ENCODE measurements at places on chromosomes 5 and 9.

- no peak for DNase-seq
These were observed 70.4 kb downstream of the GADD45G start for GRCh38 chr9:89675058-89675742.

GRCh38 chr9:113219969-113220368, 1.1 kb downstream of the FKBP15 start:
- no peak for DNase-seq

DNA sequence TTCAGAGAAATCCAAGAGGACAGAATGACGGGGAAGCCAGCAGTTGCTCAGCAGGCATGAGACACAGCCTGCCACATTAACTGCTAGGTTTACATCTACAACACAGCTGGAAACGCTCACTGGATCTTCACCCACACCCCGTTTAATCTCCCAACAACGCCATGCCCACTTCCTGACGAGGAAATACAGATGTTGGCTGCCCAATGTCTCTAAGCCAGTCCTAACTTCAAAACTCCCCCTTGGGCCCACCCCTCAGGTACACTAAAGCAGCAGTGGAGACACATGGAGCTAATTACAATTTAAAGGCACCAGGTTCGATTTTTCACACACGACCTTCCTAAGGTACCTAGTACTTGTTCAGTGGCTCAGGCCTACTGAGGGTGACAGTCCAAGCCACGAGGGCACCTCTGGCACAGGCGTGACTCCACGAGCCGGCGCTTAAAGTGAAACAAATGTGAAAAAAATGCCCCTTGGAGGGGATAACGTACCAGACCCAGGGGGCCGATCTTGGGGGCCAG, 904 bp downstream of the RPL12 start:
- DNase-seq: no peak

DNA sequence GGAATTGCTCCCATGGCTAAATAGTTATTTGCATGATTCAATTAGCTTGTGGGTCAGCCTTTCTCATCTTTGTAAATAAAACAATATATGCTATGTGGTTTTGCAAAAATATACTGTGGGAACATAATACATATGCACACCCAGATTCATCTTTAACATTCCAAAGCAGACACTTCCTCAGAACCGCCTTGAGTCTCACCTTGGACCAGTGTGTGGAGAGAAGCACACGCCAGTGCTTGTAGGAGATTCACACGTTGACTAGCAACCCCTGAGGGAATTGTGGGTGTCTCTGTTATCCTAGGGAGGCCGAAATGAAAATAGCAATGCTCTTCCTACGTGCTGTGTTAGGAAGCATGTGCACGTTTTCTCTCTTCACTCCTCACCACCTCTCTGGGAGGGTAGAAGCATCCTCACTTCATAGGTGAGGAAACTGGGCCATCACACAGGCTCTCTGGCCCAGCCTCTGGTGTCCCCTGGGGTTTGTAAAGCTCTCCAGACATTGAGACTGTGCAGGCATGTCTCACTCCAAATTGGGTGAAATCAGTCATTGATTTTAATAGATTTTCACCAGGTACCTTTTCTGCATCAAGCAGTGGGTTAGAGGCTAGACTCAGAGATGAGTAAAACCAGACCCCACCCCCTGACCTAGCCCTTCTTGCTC, 221.7 kb downstream of the PBX3 start:
- no peak for DNase-seq

GRCh38 chr5:135155616-135156214, 121.7 kb upstream of the PITX1 start:
- no peak for DNase-seq

DNA sequence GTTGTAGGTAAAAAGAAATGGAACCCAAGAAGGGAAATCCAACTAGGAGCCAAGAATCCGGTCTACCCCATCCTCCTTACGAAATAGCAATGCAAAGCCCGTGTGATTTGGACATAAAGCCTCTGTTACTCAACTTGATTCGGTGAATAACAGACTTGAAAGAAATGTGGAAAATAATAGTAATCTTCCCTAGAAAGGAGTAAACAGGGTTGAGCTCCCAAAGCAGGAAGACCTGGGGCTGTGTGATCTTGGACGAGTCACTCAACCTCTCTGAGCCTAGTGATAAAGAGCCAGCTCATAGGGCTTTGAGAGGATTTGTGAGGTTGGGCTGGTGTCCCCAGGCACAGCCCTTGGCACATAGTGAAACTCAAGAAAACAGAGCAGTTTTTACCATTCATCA, 42.7 kb upstream of the IL17B start:
- DNase-seq: no peak

GRCh38 chr9:27460226-27461023, 63.7 kb upstream of the IFNK start:
- DNase-seq: no peak

DNA sequence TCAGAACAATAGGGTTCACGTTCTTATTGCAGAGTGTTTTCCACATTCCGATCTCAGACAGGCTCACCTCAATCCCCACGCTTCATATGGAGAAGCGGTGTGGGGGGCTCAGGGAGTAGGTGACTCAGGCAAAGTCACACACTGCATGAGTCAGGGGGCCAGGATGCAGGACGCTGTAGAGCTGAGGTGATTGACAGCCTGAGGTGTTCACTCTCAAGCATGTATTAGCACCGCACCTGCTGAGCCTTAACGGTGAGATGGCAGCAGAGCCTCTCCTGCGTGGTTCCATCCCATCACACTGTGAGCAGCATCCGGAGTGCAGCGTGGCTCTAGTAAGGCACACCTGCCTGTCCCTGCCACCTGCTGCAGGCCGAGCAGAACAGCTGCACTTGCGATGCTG, 194.0 kb downstream of the IRX2 start:
- DNase-seq: no peak

DNA sequence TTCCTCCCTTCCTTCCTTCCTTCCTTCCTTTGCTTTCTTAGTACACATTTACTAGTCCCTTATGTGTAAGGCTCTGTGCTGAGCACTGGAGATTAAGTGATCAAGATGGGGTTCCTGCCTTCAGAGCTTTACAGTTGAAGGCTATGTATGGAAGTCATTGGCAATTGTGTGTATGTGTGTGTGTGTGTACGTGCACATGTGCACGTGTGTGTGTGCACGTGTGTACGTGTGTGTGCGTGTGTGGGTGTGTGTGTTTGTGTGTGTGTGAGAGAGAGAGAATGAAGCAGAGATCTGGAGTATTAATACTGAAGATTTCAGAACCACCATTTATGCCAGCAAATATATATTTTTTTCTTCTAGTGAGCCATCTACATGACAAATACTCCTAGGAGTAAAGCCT, 184.9 kb upstream of the NFIB start:
- DNase-seq: no peak

DNA sequence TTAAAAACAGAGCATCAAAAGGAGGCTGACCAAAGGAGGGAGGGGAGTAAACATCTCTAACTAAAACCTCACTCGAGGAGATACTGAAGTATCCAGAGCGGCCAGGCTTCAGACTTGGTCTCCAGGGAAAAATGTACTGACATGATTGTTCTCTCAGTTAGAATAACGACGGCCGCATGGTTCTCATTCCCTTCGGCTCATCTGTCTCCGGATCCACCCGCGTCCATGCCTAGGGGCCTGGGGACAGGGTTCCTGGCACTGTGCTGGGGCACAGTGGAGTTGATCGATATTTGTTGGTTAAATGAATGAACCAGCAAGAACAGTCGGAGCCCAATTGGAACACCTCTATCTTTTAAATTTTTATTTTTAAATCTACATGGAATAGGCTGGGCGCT, 167.1 kb upstream of the PHYKPL start:
- DNase-seq: peak; percentile 65

GRCh38 chr5:74641735-74642542, 1.4 kb upstream of the ENC1 start:
- DNase-seq: no peak

DNA sequence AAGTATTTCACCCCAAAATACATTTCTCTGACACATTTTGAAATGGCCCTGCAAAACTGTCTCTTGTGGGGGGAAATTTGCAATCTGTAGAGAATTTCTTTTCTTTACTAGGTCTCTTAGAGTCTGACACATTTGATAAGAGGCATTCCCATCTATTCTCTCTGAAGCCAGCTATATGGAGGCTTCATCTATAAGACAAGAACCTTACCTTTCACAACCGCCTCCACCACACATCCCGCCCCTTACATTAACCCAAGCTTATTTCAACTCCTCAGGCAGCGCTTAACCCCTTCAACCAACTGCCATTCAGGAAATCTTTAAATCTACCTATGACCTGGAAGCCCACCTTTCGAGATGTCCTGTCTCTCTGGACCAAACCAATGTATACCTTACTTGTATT, 829.5 kb downstream of the TLE4 start:
- DNase-seq: no peak

DNA sequence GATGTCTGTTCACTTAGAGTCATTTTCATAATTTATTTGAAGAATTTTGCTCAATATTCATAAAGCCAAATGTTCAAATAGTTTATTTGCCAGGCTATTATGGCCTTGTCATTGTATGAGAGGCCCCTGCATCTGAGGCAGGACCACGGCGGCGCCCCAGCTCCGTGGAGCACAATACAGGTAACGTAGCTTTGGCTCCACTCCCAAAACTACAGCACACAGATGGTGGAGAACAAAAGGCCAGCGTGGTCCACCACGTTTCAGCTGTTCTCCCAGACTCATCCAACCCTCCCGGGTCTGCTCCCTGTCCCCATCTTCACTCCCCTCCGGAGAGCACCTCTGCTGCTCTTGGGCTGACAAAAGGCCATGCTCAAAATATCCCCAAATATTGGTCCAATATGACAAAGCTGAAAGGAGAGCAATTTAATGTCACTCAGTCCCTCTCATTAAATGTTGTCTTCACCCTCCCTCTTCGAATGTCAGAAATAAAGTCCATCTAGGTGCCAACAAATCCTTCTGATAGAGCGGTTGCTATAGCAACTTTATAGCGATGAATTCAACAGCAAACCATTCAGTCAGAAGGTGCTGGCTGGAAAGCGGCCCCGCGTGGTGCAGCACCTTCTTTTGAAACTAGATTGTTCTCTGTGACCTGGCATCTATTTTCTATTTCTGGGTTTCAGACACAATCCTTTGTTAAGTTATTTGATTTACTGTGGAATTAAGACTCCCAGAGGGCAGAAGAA, 504.3 kb downstream of the ARHGEF28 start:
- DNase-seq: no peak

DNA sequence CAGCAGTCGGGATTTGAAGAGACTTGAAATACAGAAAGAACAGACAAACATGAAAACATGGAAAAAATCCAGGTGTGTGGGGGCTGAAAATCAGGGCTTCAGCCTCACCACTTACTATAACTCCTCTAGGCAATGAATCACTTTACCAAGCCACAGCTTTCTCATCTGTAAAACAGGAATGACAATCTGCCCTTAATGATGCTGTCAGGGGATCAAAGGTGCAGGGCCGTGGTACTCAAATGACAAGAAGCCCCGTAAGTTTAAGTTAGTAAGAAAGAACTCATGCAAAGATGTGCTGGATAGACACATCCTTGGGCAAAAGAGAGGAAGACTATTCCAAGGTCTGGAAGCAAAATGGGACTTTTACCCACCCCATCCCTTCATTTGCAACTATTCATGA, 34.7 kb downstream of the FBXW2 start:
- DNase-seq: no peak

DNA sequence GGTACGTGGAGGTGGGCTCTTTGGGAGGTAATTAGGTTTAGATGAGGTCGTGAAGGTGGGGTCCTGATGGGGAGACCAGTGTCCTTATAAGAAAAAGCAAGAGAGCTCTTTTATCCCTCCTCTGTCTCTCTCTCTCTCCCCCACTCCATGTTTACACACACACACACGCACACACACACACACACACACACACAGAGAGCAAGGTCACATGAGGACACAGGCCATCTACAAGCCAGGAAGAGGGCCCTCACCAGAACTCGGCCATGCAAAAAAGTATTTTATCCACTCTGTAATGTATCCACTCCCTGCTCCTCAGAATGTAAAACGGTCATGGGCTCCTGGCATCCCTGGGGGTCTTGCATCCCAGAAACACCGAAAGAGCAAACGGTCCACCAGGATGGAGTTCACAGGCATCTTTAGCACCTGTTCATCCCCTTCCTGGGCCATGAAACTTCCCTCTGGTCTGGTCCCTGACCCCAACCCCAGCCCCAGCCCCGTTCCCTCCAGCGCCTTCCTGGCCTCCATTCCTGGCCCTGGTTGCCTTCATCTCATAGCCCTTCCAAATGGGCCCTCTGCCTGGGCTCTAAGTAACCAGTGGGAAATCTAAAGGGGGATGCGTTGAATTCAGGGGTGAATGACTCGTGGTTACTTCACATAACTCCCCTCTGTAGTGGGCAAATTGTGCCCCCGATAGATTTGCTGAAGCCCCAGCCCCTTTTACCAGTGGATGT, 88.8 kb downstream of the NSUN2 start:
- DNase-seq: no peak

DNA sequence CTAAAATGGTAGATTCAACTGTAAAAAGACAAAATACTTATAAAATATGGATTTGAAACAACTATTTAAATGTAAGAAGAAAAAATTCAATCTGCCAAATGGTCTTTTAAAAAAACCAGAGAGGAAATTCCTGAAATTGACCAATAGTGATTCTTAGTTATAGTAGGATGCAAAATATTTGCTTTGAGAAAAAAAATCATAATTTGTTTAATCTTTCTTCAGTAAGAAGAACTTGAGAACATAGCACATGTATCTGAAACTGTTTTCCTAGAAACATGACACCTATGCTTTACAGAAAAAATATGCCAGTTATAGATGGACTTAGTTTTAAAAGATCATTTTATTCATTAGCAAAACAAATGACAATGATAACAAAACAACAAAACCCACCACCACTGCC, 186.9 kb upstream of the CD180 start:
- DNase-seq: no peak

DNA sequence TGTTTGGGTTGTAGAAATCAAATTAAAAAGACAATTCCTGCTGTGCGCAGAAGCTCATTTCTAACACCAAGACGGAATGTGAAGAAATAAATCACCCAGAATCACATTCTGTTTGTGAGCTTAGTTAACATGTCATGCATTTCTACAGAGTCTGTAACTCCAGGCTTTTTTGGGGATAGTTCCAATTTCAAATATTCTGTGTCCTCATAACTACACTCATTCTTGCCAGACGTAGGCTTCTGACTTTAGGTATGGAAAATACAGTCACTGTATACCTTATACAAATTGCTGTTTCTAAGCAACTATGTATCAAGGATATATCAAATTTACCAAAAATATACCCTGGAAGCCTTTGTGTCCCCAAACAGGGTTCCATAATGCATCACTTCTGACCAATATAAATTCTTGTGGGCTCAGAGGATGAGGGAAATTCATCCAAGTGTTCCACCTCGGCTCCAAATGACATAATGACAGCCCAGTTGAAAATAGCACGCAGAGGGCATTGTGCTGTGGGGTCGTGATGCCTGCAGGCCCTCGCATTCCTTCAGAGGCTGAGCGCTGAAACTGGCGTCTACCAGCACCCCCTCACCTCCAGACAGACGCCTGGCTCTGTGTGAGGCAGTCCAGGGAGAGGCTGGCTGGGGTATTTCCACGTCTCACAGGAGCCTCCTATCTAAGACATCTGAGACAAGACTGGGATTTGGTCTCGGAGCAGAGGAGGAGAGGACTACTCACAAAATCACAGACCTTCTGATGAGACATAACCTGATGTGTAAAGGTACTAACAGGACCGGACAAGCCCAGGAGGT, 79.8 kb downstream of the KLF4 start:
- DNase-seq: no peak

Data from suprapubic skin (tissue), 4 donors.